ENCODE measurements at places on chromosomes 4 and X.

DNA sequence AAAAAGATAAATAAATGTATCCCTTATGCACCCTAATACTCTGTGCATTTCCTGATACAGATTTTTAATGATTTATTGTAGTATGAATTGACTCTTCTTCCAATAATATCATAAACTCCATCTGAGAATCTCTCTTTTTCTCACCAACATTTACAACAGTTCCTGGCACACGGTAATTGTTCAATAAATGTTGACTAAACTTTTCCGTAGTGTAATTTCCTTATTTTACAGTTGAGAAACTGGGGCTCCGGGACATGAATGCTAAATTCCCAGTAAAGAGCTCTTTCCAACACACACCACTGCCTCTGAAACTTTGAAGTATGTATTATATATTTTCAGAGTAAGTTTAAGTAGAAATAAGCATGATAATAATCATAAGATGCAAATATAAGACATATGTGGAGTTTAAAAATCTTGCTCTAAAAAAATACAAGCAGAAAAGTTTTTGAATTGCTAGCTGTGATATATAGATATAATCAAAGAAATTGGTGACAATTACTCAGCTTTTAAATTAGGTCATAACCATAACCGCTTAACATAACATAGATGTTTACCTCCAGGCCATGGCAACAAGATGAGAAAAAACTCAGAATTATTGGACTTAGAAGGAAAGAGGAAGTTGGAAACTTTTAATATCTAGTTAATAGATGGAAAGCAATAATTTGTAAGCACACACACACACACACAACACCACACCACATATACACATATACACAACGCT is 28.2 kb upstream of the ANTXR2 start:
- no peak for DNase-seq

DNA sequence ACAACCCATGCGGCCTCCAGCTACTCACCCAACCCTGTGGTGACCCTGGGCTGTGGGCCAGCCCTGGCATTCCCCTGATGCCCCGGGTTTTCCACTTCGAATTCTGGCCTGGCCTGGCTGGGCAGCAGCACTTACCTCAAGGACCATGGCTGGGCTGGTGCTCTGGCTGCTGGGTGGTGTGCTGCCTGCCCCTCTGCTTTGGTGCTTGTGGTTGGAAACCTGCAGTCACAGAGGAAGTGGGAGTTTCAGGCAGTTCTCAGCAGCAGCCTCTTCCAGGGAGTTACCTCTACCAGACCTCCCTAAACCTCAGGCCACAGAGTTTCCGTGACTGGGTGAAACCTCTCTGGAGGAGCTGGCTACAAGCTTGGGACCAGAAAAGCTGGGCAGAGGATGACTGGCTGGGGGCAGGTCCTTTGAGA is at the start of gene CXCR3:
Gene CXCR3 (minus strand): TSS at position 209 of the 419 bp plus-strand sequence. CDS start 62 bp downstream, at position 147.
- no peak for DNase-seq

DNA sequence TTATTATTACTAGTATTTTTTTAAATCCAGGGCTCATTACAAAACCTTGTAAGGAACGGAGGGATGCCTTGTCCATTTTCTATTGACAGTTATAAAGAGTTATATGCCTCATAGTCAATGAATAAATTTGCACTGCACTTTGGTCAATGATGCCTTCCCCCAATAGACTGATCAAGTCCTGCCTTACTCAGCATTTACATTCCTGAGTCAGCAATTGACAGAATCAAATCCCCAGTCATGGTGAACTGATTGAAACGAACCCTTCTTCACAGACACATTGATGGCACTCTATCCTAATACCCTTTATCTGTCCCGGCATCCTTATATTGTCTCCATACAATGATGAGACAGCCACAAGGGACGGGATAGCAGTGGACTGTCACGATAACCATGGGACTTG is 213.2 kb downstream of the NLGN4X start:
- DNase-seq: no peak

DNA sequence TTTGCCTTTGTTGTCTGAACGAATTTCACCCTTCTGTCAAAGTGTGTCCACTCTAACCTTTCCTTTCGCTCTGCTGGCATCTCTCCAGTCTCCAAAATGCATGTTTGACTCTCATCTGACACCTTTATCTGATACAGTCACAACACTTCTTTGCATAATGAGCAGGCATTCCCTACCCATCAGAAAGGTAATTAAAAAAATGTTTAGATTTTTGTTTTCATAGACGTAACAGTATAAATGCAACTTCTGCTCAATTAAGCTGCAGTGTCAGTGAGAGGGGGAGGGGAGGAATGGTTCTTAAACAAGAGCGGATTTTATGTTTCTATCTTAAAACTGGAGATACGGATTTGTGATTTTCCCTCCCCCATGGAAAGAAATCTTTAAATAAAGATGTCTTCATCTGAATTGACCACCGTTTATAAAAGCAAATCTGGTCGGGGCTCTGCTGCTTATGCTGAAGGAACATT is 70.2 kb downstream of the CXXC4 start:
- DNase-seq: no peak

- no peak for DNase-seq
Observed at GRCh38 chr4:5969336-5969735, 48.9 kb downstream of the C4orf50 start.
